ENCODE measurements at places on chromosomes 4 and X. TPM values are rescaled to one million over a fixed set of nuclear protein-coding genes. Genes with fewer than 3 reads are reported as not detected.
A peak's percentile ranks its signal among the peaks of the same experiment; 100 is the strongest.

- H3K36me3 ChIP-seq = no peaks in the 10 kb centered on the region
- no peaks in the 10 kb centered on the region for H3K27me3 ChIP-seq
- H3K4me3 ChIP-seq = no peak overlapping the region
- H3K27ac ChIP-seq = no peak overlapping the region
- DNase-seq = no peak
- H3K4me1 ChIP-seq = no peaks in the 10 kb centered on the region
These were observed 14.8 kb upstream of the SPARCL1 start for GRCh38 chr4:87543835-87544461.

GRCh38 chr4:41426539-41426938 lies 111.4 kb upstream of the LIMCH1 start:
- no peak for DNase-seq
- H3K27ac ChIP-seq = no peak overlapping the region
- no peaks in the 10 kb centered on the region for H3K36me3 ChIP-seq
- H3K4me3 ChIP-seq = no peak overlapping the region

GRCh38 chr4:37415845-37416369 lies 171.4 kb downstream of the NWD2 start:
- no peaks in the 10 kb centered on the region for H3K4me1 ChIP-seq
- no peak overlapping the region for H3K4me3 ChIP-seq
- DNase-seq = no peak
- H3K36me3 ChIP-seq = no peaks in the 10 kb centered on the region
- H3K27me3 ChIP-seq = no peaks in the 10 kb centered on the region

GRCh38 chrX:130111220-130112154 lies 1.2 kb upstream of the ELF4 start:
- no peaks in the 10 kb centered on the region for H3K36me3 ChIP-seq
- DNase-seq = peak; percentile 31
- H3K27ac ChIP-seq = peak overlapping the region; percentile 40
- no peaks in the 10 kb centered on the region for H3K27me3 ChIP-seq

GRCh38 chr4:137754652-137755471 lies 222.6 kb upstream of the PCDH18 start:
- no peak overlapping the region for H3K27ac ChIP-seq
- no peak overlapping the region for H3K4me3 ChIP-seq
- H3K36me3 ChIP-seq = no peaks in the 10 kb centered on the region
- H3K27me3 ChIP-seq = no peaks in the 10 kb centered on the region
- H3K4me1 ChIP-seq = no peaks in the 10 kb centered on the region

- DNase-seq = no peak
- H3K4me1 ChIP-seq = no peaks in the 10 kb centered on the region
- no peaks in the 10 kb centered on the region for H3K27me3 ChIP-seq
- no peak overlapping the region for H3K4me3 ChIP-seq
- no peaks in the 10 kb centered on the region for H3K36me3 ChIP-seq
These were observed 396.7 kb downstream of the FSTL5 start for GRCh38 chr4:161767116-161767515.

GRCh38 chr4:182863501-182863900 lies 53.7 kb downstream of the DCTD start:
- H3K4me3 ChIP-seq = no peak overlapping the region
- H3K36me3 ChIP-seq = no peaks in the 10 kb centered on the region
- H3K27me3 ChIP-seq = no peaks in the 10 kb centered on the region
- H3K27ac ChIP-seq = no peak overlapping the region
- H3K4me1 ChIP-seq = no peaks in the 10 kb centered on the region

GRCh38 chrX:41591906-41592305 lies 96.9 kb upstream of the GPR34 start:
- no peak overlapping the region for H3K4me3 ChIP-seq
- H3K4me1 ChIP-seq = no peaks in the 10 kb centered on the region
- no peak overlapping the region for H3K27ac ChIP-seq
- DNase-seq = no peak

DNA sequence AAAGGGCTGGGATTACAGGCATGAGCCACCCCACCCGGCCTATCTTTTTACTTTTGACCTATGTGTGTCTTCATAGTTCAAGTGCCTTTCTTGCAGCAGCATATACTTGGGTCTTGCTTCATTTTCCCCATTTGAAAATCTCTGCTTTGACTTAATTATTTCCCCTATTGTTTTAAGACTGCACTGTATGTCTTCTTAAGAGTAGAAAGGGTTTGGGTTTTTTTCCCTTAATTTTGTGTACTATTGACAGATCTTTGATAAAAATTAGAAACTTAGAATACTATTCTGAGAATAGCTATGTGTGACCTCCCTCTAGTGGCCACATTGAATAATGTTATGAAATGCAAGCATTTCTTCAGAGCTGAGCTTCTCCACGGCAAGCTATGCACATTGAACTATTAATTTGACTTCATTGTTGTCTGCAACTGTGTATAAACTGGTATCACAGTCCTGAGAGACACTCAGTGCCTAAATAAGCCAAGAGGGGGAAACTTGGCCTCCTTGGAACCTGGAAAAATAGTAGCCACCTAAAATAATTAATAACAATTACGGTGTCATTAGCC lies 8.7 kb upstream of the SLC25A4 start:
- H3K36me3 ChIP-seq = no peaks in the 10 kb centered on the region
- H3K27me3 ChIP-seq = no peaks in the 10 kb centered on the region
- no peak for DNase-seq
- H3K4me3 ChIP-seq = no peak overlapping the region

Gene PRR32
- total RNA-seq = not detected

- no peaks in the 10 kb centered on the region for H3K4me1 ChIP-seq
- no peaks in the 10 kb centered on the region for H3K36me3 ChIP-seq
- no peak overlapping the region for H3K27ac ChIP-seq
These were observed 127.5 kb upstream of the ANXA10 start for GRCh38 chr4:167964766-167965373.

DNA sequence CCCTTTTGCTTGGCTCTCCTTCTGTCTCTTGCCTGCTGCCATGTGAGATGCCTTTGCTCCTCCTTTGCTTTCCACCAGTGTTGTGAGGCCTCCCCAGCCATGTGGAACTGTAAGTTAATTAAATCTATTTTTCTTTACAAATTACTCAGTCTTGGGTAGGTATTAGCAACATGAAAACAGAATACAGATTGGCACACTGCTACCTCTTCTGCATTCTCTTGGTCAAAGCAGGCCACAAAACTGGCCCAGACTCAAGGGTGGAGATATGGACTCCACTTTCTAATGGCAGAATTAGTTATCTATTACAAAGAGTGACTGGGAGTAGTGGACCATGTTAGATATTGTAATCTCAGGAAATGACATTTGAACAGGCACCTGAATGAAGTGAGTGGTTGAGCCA lies 21.5 kb upstream of the CCDC149 start:
- no peaks in the 10 kb centered on the region for H3K36me3 ChIP-seq
- no peaks in the 10 kb centered on the region for H3K27me3 ChIP-seq
- H3K4me3 ChIP-seq = no peak overlapping the region
- no peak for DNase-seq

Gene FGF13
- total RNA-seq = 1.6 TPM

- DNase-seq = no peak
- H3K27ac ChIP-seq = no peak overlapping the region
- no peak overlapping the region for H3K4me3 ChIP-seq
- no peaks in the 10 kb centered on the region for H3K4me1 ChIP-seq
These were observed 459.0 kb downstream of the PDGFC start for GRCh38 chr4:156512622-156513021.

DNA sequence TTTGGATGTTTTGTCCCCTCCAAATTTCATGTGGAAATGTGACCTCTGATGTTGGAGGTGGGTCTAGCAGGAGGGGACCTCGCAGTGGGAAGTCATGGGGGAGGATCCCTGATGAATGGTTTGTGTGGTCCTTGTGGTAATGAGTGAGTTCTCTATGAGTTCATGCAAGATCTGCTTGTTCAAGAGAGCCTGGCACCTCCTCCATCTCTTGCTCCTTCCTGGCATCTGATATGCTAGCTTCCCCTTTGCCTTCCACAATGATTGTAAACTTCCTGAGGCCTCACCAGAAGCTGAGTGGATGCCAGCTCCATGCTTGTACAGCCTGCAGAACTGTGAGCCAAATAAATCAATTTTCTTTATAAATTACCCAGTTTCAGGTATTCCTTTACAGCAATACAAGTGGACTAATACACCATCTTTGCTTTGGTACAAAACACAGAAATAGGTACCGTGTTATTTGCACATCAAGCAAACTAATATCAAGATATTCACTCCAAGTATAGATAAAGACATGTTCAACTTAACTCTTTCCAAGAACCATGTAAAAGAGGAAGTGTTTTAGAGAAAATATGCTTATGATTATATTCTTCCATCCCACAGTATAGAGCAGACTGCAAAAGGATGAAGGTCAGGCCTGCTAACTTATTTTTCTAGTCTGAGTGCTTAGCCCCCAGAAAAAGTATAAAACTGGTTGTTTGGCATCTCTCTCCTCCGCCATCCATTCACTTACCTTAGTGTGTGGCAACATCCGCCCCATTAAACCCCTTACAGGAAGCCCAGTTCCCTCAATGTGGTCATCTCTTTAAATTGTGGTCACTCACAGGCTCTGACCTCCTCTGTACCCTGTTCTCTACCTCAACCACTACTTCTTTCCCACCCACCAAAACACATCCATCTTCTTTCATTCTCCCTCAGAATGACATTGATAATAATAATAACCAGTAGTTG lies 6.7 kb downstream of the ARAP2 start:
- H3K4me3 ChIP-seq = no peak overlapping the region
- no peaks in the 10 kb centered on the region for H3K27me3 ChIP-seq
- no peaks in the 10 kb centered on the region for H3K4me1 ChIP-seq
- no peaks in the 10 kb centered on the region for H3K36me3 ChIP-seq

- DNase-seq = no peak
- no peaks in the 10 kb centered on the region for H3K36me3 ChIP-seq
- H3K27ac ChIP-seq = no peak overlapping the region
These were observed 591 bp upstream of the TSPAN7 start for GRCh38 chrX:38560776-38561125.

- H3K4me3 ChIP-seq = peak within 1 kb of the TSS; percentile 91
- H3K27me3 ChIP-seq = no peaks in the 10 kb centered on the region
- H3K36me3 ChIP-seq = no peaks in the 10 kb centered on the region
- peak within 1 kb of the TSS; percentile 93 for H3K27ac ChIP-seq
These were observed at the start of gene SH3RF1 for GRCh38 chr4:169270810-169271691. TSS of gene SH3RF1 (minus strand) at chr4:169270956. CDS start at chr4:169269212, 1,744 bp downstream.

GRCh38 chr4:114727461-114727860 lies 128.9 kb downstream of the UGT8 start:
- no peaks in the 10 kb centered on the region for H3K36me3 ChIP-seq
- H3K27me3 ChIP-seq = no peaks in the 10 kb centered on the region
- no peak overlapping the region for H3K4me3 ChIP-seq
- no peak overlapping the region for H3K27ac ChIP-seq
- DNase-seq = no peak

Data from colonic mucosa (tissue), 4 donors.